ENCODE measurements at places on chromosomes 6 and 20.

GRCh38 chr6:170031684-170032121 is 259.2 kb downstream of the DLL1 start:
- no peak for DNase-seq

GRCh38 chr6:23176883-23177282 is 607.5 kb downstream of the HDGFL1 start:
- no peak for DNase-seq

GRCh38 chr20:17671011-17671410 is 11.0 kb downstream of the RRBP1 start:
- no peak for DNase-seq

DNA sequence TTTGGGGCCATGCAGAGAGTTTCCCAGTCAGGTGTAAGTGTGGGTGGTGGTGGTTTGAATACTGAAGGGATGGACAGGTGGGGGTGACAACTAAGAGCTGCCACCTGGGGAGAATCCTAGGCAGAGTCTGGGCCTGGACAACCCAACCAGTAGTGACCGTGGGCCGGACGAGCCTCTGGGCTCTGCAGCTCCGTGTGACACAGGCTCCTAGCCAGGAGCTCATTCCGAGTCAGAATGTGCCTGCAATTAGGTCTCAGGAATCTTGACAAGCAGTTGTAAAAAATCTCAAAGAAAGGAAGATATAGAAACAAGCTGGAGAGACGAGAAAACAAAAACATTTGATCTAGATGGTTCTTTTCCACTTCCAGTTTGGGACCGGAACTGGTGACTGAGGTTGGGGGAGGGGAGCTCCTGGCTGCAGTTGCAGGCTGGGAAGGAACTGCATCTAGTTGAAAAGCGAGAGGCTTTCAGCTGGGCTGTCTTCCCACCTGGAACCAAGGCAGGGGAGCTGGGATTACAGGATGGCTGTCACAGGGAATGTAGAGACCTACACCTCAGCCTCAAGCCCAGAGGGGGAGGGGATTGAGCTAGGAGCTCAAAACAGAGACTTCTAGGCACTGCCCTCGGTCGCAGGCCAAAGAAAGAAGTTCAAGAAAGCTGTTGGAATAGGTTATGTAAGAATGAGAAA is 156.9 kb downstream of the PAX1 start:
- DNase-seq, result no peak

DNA sequence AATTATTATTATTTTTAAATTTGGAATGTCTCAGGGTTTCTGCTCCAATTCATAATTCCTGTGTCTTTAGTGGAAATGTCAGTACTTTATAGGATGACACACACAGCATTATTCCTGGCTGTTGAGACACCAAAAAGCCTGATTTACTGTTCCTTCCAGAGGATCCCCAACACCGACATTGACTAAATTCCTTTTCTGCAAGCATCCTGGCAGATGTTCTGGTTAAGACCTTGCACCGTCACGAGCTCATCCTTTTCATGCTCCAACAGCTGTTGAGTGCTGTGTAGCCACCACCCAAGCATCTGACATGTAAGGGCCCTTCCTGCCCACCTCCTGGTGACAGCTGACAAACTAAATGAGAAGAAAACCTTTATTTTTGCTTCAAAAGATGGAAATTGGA is 284.3 kb upstream of the SULF2 start:
- DNase-seq, result no peak

DNA sequence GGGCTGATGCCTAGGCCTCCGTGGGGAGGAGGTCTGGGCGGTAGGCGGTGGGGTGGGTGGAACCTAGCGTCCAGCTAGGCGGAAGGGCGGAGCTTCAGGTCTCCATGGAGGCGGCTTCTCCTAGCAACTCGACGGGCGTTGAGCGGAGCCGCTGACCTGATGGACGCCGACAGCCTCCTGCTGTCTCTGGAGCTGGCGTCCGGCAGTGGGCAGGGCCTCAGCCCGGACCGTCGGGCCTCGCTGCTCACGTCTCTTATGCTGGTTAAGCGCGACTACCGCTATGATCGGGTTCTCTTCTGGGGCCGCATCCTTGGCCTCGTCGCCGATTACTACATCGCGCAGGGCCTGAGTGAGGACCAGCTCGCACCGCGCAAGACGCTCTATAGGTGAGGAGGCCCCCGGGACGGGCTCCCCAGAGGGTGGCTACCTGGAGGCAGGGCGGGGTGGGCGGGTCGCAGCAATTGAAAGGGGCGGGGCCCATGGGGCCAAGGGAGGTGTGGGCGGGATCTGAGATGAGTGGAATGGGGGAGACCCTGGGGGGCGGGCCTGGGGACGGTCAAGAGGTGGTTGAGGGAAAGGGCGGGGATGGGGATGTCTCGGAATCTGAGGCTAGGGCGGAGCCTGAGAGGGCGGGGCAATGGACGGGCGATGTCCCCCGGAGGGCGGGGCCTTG is at the start of gene RSPH9:
TSS of gene RSPH9 (plus strand) at position 97 of the 673 bp plus-strand sequence. CDS start at position 160, 63 bp downstream.
- DNase-seq, result no peak

DNA sequence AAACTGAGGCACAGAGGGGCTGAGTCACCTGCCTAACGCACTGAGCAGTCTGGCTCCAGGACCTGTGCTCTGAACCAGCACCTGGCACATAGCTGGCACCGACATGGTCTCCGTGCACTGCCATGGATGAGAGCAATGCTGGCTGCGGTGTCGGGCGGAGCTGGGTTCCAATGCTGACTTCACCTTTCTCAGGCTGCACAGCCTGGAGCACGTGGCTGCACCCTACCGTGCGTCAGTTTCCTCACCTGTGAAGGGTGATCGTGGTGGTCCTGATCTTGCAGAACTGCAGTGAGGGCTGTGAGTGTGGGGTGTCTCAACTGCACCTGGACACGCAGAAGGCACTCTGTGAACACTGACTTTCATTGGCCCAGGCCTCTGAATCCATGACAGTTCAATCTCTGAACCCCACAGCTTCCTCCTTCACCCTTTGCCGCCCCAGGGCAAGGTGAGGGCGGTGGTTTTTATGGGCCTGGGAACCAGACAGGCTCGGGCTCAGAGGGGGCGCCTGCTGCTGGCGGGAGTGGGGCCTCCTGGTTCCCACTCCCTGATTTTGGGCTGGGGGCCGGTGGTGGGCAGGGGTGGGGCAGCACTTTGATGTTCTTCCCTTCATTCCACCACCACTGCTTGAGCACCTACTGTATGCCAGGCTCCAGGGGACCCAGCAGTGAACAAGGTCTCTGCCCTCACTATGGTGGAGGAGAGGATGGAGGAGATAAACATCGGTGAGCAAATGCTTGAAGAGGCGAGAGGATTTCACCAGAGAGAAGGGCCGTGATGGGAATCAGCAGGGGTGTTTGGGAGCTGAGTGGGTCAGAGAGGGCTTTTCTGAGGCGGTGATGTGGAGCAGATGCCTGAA is 102.9 kb downstream of the CEBPB start:
- DNase-seq, result no peak

DNA sequence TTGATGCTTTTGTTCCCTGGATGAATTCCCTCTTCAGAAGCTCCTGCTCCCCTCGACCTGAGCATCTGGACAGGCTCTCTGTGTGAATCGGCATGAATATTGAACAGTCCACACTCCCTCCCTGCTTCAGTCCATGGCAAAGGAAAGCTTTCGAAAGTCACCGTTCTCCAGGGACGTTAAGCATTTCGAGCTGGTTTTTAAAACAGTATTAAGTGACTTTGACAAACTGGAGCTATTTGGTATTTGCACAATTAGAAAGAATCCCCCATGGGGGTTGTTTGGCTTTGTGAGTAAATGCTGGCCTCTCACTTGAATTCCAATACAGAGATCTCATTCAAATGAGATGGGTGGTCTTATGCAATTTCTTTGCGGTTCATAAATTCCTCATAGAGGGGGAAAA is 85.3 kb upstream of the TIAM2 start:
- DNase-seq, result no peak

DNA sequence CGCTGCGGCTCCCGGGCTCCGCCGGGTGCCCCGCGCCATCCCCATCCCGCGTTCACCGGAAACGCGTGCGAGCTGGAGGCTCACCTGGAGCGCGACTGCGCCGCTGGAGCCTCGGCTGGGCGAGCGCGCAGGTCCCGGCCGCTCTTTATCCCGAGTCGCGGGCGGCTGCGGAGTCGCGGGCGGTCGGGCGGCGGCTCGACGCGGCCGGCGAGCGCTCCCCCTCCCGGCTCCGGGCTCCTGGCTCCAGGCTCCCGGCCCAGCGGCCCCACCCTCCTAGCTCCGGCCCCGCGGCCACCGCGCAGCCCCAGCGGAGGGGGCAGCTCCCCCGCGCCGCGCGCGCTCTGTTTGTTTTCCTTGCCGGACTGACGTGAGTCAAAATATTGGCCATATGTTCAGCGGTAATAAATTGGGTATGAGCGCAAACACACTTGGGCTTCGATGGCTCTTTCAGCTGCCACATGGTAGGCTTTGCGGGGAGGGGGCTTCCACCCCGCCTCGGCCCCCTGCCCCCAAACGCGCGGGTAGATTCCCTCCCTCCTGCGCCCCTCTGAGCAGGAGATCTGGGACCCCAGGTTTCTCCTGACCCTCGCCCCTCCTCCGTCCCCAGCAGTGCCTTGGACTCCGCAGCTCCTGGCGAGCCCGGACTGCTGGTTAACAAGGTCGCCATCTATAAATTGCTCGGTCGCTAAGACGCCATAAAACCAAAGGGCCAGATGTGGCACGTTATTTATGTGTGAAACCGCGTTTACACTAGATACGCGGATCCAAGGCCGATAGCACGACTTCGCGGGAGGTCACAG is 8.8 kb upstream of the NKX2-2 start:
- DNase-seq, result no peak

DNA sequence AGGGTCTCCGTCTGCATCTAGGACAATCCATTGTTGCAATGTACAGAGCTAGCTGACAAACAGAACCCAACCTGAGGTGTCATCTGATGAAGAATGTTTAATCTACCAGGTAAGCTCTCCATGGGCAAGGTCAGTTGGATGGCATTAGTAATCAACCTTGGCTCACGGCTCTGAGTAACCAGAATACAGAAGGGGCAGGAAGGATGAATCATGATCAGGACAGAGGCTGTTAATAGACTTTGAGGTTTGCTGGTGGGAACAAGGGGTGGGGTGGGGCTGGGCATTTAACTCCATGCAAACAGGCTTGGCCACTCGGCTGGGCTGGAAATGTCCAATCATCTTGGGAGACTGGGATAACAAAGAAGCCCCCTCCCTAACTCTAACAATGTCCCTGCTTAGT is 77.1 kb upstream of the MRPS10 start:
- DNase-seq, result no peak

DNA sequence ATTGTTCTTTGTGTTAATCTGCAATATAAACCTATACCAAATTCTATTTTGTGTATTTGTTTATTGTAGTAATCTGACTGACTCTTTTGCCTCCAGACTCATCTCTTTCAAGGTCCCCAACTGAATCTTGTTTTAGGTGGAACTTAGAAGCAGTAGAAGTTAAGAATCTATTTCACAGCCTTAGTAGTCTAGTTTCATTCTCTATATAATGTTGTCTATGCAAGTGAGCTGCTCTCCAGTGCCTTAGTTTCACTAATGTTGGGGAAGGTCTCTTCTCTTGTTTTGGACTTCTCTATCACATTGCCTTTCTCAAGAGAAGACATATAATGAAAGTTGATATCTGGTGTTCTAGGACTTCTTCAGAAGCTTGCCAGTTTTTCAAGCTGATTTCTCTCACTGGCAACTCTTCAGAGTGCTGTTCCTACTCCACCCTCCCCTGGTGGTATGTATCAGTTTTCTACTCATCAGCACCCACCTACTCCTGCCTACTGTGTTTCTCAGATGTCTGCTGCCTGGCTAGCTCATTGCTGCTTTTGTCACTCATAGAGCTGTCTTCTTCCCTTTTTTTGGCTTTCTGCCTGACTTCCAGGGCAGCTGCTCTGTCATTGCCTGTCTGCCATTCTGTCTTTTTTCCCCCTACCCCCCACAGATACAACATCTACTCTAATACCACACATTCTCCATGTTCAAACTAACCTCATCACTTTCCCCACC is 82.1 kb downstream of the PTPRA start:
- no peak for DNase-seq

DNA sequence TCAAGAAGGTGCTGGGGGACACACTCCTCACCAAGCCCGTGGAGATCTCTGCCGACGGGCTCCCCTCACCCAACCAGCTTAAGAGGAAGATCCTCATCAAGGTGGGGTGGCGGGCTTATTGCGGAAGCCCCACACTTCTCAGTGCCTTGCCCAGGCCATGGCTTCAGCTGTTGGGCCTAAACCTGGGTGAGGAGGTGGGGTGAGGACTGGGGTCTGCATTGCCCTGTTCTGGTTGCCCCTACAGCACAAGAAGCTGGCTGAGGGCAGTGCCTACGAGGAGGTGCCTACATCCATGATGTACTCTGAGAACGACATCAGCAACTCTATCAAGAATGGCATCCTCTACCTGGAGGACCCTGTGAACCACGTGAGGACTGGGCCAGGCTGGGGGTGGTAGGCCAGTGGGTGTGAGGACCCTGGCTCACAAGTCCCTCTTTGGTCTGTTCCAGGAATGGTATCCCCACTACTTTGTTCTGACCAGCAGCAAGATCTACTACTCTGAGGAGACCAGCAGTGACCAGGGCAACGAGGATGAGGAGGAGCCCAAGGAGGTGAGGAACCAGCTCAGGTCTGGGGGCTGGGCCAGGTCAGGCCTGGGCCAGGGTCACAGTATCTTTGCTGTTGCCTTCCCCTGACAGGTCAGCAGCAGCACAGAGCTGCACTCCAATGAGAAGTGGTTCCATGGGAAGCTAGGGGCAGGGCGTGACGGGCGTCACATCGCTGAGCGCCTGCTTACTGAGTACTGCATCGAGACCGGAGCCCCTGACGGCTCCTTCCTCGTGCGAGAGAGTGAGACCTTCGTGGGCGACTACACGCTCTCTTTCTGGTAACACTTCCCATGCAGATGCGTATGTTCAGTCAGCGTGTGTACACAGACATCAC is 27.9 kb downstream of the PLCG1 start:
- DNase-seq, result no peak

GRCh38 chr6:11830105-11830504 is 51.5 kb upstream of the ADTRP start:
- no peak for DNase-seq

- no peak for DNase-seq
Measured at GRCh38 chr20:17494201-17494600, 37.0 kb downstream of the BFSP1 start.

DNA sequence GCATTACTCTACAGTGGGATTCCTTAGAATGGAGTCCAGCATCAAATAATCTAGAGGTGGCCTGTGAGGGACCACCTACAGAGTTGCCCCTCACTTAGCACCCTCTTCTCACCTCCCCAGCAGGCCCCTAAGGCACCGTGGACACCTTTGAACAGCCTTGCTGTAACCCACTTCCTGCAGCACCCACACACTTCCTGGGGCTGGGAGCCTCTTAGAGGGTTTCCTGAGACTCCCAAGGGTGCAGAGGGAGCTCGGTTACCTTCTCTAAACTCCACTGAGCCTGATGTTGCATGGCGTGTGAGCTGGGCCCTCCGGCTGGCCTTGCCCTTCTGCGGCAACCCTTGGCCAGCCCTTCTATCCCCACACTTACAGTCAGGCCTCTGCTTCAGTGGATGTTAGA is 7.3 kb upstream of the SIRPG start:
- no peak for DNase-seq
